Activated CD8-positive, alpha-beta memory T cell treated with anti-CD3 and anti-CD28 coated beads for 1 hour (primary cell): ENCODE measurements at places on chromosomes 3 and 15.

GRCh38 chr3:41898631-41899030 lies 63.3 kb downstream of the ULK4 start:
- DNase-seq: no peak

GRCh38 chr3:150309557-150309956 lies 98.5 kb upstream of the TSC22D2 start:
- DNase-seq: no peak

GRCh38 chr3:172799246-172799645 lies 48.7 kb downstream of the ECT2 start:
- no peak for DNase-seq

GRCh38 chr3:156617781-156618180 lies 56.6 kb upstream of the TIPARP start:
- no peak for DNase-seq

GRCh38 chr3:20645340-20645739 lies 459.3 kb upstream of the SGO1 start:
- no peak for DNase-seq

DNA sequence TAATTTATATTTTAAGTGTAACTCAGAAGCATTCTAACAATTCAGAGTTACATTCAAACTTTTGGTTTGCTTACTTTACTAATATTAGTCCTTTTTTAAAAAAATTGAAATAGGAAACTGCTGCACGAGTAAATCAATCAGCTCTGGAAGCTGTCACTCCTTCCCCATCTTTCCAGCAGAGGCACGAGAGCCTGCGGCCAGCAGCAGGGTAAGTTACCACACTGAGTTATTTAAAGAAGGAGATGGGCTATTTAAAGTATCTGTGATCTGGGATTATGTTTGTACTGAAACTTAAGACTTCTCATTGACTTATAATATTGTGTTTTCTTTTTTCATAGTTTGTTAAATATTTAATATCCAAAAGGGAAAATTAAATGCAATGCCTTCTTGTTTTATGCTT lies 29.3 kb downstream of the APPL1 start:
- no peak for DNase-seq

- no peak for DNase-seq
Measured at GRCh38 chr3:142962520-142963233, 797 bp downstream of the PAQR9 start.

GRCh38 chr15:96273317-96274086 lies 57.0 kb upstream of the NR2F2 start:
- DNase-seq: no peak

DNA sequence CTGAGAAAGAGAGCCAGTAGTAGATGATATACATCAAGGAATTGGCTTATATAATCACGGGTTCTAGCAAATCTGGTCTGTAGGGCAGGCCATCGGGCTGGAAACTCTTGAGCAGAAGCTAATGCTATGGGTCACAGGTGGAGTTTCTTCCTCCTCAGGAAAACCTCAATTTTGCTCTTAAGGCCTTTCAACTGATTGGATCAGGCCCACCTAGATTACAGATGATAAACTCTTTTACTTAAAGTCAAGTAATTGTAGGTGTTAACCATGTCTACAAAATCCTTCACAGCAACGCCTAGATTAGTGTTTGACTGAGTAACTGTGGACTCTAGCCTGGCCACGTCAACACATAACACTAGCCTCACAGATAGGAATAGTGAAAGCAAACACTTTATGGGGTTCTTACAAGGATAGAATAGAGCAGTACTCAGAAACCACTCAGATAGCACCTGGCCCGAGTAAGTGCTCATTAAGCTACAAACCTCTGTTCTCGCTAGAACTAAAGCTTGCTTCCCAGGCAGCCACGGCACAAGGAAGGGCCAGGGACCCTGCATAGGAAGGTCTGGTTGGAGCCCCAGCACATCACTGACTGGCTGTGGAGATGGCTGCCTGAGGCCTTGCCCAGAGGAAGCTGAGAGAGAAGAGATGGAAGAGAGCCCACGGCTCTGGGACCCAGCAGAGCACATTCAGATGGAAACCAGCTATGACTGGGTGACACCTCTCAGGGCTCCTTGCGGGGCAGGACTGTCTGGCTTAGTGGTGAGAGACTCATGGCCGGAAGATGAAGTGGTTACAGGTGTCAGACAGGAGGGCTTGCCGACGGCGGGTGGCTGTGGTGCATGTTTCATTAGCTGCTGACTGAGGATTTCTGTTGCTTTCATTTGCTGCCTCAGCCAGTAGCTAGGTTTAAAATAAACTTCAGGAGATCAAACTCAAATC lies 202.5 kb upstream of the TLE3 start:
- peak; percentile 51 for DNase-seq

GRCh38 chr15:87781959-87782625 lies 474.4 kb downstream of the NTRK3 start:
- DNase-seq: no peak

GRCh38 chr15:67109141-67110034 lies 44.0 kb downstream of the SMAD3 start:
- no peak for DNase-seq

DNA sequence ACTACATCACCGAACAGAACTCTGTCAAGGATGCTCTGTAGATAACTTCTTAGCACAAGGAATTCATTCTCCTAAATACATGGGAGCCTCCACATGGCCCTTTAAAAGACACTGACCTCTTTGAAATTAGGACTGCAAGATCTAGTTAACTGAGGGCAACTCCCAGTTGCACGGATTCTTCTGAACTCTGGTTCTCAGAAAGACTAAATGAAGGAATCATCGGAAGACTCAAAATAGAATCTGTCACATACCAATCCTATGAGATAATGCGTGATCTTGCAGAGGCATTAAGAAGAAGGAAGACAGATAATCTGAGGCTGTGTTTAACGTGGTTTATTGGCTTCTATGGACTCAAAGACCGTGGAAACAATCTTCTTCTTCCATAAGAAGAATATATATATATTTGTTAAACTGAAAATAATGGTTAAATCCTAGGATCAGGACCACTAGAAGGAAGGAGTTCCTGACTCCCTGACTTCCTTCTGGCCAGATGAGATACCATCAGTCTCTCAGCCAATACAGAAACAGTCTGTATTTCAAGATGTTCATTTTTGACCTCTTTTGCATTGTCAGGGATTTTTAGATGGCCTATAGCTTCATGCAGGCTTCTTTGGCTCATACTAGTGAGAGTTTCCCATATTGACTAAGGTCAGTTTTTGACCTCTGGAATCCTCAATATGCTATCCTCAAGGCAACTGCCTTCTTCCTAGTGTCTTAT lies 33.9 kb upstream of the TBC1D23 start:
- no peak for DNase-seq

- no peak for DNase-seq
Measured at GRCh38 chr3:98717584-98717983, 45.6 kb upstream of the ST3GAL6 start.

DNA sequence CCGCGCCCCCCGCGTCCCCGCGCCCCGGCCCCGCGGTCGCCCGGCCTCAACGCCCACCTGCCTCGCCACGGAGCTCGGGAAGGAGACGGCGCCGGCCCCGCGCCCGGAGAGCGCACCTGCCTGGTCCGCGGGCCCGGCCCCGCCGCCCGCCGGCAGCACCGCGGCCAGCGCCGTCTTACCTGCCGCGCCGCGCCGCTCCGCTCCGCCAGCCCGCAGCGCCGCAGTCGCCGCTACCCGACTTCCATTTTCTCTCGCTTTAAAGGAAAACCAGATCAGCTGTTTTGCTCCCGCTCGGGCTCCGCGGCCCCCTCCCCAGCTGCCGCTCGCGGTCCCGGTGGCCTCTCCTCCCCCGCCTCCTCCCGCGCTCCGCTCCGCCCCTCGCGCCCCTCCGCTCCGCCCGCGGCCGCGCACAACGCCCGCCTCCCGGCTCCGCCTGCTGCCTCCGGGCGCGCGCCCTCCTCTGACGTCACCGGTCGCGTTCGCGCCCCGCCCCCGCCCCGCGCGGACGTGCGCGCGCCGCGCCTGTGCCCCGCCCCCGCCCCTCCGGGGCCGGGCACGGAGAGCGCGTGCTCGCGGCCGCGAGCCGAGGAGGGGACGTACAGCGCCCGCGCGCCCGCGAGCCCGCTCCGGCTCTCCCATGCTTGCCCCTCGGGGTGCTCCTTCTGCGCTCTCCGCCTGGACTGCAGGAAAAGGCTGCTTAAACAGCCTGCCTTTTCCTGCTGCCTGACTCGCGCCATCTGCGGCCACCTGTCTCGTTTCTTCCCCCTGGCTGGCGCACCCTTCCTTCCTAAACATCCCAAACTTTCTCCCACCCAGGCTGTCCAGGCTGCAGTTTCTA lies 159.8 kb upstream of the CHRNA7 start:
- peak; percentile 50 for DNase-seq

DNA sequence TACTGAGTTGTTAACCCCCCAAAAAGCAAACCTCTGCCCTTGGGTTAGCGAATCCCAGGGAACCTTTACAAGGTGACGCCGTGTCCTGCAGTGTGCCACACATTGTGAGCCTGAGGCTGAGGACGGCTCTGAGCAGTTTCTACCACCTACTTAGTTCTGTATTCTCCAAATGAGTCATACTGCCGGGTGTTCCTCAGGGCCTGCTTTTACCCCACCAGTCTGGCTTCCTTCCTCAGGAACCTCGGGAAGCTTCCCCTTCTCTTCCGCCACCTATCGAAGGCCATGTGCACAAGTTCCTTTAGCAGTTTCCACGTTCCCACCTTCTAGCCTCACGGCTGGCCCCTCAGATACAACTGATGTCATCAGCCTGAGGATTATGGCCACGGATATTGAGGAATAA lies 384.0 kb upstream of the TPM1 start:
- DNase-seq: no peak

GRCh38 chr3:99269606-99270351 lies 368.3 kb upstream of the DCBLD2 start:
- DNase-seq: no peak

DNA sequence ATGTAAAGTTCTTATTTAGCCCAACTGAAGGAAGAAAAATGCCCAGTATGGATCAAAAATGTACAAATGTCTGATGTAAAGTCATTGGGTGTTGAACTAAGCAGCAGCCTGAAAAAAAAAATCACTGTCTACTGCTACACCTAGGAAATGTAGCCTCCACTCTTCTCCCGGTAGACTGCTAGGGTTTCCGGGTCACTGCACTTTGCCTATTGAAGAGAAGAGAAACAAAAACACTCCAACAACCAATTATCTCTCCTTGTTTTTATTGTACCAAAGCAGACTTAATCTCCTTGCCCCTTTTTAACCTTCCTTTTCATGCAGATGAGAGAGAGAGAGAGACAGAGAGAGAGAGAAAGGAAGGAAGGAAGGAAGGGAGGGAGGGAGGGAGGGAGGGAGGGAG lies 140.2 kb upstream of the SETMAR start:
- DNase-seq: no peak

- DNase-seq: no peak
Measured at GRCh38 chr15:32824777-32825176, 107.0 kb downstream of the GREM1 start.

GRCh38 chr15:50183112-50183794 lies 1.3 kb downstream of the SLC27A2 start:
- DNase-seq: no peak

- DNase-seq: no peak
Measured at GRCh38 chr15:52263563-52264282, 31.9 kb downstream of the MYO5C start.

DNA sequence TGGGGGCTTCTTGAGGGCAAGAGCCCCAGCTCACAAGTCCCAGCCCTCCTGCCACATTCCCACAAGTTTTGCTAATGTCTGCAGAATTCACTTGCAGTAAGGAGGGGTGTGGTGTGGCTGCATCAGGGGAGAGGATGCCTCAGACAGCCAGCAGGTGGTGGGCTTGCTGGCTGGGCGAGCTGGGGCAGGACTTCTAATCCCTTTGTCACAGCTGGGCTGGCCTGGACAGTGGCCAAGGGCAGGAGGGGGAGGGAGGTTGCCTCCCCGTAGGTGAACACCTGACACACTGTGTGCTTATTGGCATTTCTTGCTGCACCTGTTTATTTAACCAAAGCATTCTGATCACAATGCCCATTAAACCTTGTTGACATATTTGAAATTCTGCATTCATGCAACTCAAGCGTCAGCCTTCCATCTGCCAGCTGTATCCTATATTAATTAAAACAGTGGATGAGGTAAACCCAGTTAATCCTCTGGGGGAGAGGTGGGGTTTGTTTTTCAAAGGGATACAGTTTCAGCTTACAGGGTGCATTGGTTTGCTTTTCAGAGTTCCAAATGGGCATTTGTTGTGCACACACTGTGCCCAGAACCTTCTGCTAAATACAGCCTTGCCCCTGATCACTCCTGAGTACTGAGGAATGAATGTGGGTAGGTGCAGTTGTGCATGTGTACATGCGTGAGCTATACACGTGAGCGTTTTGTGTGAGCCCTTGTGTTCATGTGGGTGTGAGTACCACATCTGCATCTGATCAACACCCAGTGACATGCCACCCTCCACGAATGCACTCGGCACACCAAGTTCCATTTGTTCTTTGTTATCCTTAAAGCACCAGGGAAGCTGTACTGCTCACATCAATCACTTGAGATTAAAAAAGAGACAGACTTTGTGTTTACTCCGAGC lies 268.7 kb downstream of the XXYLT1 start:
- no peak for DNase-seq

DNA sequence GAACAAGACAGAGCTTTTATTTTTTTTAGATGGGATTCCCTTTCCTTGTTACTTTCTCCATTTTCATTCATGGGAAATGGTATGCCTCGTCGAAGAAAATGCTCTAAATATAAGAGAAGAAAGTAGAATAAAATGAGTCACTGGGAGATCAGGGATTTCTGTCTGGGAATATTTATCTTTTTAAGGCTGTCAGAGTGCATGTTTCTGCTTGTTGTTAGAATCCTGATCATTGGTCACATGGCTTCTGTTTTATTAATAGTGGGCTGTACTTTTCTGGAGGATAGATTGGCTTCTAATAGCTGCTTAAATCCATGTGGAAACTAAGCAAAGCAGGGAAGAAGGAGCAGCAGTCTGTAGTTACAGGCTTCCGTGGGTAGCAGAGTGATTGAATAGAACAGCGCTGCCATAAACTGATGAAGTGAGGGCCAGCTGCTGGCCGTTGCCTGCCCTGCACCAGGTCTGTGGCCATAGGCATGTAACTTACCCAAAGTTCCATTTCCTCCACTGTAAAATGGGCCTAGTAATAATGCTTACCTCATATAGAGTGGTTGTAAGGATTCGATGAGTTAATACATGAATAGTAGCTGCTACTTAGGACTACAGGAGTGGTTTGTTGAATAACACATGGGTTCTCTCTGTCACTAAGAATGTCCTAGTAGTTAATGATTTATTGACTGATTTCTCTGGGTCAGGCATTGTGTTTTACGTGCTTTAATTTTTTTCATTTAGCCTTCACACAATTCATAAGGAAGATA lies 289.9 kb downstream of the SATB1 start:
- no peak for DNase-seq
